ENCODE measurements at places on chromosomes 4 and X. TPM values are rescaled to one million over a fixed set of nuclear protein-coding genes. Genes with fewer than 3 reads are reported as not detected.
A peak's percentile ranks its signal among the peaks of the same experiment; 100 is the strongest.

DNA sequence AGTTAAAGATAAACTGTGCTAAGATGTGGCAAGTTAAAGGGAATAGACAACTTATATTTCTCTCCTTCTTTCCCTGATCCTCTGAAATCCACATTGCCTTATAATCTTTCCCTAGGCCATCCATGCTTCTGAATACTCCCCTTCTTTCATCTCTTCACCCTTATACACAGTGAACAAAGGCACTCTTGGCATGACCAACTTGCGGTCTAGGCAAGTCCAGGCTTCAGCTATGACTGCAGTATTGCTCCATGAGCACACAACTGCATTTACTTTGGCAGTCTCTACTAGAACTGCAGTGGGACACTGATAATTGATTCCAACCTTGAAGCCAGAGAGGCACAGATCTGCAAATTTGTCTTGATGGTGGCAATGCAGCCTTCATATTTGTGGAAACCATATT, 24.2 kb upstream of the UBA6 start:
- peaks cover 10% of the 10 kb centered on the region for H3K4me1 ChIP-seq
- H3K4me3 ChIP-seq = no peak overlapping the region
- DNase-seq = no peak
- no peaks in the 10 kb centered on the region for H3K27me3 ChIP-seq

- DNase-seq = no peak
- no peaks in the 10 kb centered on the region for H3K36me3 ChIP-seq
- H3K27me3 ChIP-seq = no peaks in the 10 kb centered on the region
- no peaks in the 10 kb centered on the region for H3K4me1 ChIP-seq
- H3K4me3 ChIP-seq = no peak overlapping the region
- H3K27ac ChIP-seq = no peak overlapping the region
Measured at GRCh38 chrX:118961866-118962560, 12.4 kb upstream of the LONRF3 start.

DNA sequence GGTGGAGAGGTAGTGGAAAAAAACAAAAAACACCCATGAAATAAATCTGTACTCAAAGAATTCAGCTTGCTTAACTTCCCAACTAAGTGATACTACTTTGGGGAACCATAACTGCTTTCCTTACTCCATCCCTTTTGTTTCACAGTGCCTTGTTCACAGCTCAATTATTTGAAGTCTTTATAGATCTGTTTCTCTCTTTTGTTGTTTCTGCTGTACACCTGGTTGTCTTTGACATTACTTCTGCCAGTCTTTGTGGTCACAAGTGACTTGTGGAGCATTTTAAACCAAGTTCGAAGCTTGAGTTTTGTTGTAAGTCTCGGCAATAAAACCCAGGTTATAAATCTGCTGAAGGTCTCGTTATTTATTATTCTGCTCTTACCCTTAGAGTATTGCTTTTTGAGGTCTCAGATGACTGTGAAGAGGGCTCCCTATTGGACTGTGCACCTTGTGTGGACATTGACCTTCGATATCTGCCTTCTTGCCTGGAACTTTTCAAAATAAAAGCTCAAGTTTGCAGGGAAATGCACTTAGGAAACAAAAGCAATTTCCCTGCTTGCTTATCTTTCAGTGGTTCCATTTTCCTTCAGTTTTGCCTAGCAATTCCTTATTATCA, 59.8 kb downstream of the ANK2 start:
- H3K27me3 ChIP-seq = no peaks in the 10 kb centered on the region
- no peak overlapping the region for H3K27ac ChIP-seq
- no peaks in the 10 kb centered on the region for H3K36me3 ChIP-seq

DNA sequence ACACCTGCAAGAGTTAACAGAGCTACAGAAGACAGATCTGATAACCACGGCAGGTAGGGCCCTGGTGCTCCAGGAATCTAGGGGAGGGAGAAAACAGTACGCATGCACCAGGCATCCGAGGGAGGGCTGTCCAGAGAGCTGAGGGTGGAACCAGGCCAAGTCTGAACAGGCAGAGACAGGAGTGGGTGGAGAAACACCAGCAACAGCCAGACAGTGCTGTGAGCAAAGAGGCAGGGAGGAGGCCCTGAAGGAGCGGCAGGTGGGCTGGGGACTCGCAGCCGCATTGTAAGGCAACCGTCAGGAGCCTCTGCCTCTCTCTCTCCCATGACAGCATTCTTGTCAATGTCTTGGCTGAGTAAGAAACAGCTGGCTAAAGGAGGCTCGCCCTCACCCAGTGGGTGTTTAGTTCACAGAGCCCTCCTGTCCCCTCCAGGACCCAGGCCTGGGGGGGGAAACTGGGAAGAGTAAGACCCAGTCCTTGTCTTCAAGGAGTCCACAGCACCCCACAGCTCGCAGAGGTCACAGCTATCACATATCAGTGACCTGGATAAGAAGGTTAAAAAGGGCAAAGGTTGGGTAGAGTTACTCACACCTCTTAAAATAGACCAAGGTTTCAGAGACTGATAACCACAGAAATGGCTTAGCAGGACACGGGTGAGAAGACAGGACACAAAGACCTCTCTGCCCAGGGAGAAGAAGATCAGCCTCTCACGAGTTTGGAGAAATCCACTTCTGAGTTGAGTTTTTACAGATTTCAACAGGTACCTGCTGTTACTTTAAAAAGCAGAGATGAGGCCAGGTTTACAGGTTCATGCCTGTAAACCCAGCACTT, 10.5 kb downstream of the ACSL1 start:
- peaks cover 33% of the 10 kb centered on the region for H3K4me1 ChIP-seq
- DNase-seq = no peak

GRCh38 chr4:48979914-48980579, 6.0 kb upstream of the CWH43 start:
- DNase-seq = no peak
- H3K27me3 ChIP-seq = peaks cover 42% of the 10 kb centered on the region
- H3K4me1 ChIP-seq = no peaks in the 10 kb centered on the region
- no peak overlapping the region for H3K4me3 ChIP-seq
- H3K36me3 ChIP-seq = peaks cover 2% of the 10 kb centered on the region
- no peak overlapping the region for H3K27ac ChIP-seq

DNA sequence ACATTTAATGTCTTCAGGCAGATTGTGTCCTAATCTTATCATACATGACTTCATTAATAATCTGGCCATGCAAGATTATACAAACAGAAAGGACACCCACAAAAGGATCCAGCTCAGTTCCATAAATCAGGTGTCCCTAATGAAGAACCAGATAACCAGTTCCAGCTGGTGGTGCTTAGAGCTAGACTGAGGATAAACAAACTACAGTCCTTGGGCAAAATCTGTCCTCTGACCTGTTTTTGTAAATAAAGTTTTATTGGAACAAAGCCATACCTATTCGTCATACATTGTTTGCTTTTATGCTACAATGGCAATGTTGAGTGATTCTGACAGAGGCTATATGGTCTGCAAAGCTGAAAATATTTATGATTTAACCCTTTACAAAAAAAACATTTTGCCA, 199.5 kb downstream of the MID1IP1 start:
- DNase-seq = no peak
- H3K36me3 ChIP-seq = no peaks in the 10 kb centered on the region
- H3K27me3 ChIP-seq = no peaks in the 10 kb centered on the region
- H3K4me3 ChIP-seq = no peak overlapping the region

DNA sequence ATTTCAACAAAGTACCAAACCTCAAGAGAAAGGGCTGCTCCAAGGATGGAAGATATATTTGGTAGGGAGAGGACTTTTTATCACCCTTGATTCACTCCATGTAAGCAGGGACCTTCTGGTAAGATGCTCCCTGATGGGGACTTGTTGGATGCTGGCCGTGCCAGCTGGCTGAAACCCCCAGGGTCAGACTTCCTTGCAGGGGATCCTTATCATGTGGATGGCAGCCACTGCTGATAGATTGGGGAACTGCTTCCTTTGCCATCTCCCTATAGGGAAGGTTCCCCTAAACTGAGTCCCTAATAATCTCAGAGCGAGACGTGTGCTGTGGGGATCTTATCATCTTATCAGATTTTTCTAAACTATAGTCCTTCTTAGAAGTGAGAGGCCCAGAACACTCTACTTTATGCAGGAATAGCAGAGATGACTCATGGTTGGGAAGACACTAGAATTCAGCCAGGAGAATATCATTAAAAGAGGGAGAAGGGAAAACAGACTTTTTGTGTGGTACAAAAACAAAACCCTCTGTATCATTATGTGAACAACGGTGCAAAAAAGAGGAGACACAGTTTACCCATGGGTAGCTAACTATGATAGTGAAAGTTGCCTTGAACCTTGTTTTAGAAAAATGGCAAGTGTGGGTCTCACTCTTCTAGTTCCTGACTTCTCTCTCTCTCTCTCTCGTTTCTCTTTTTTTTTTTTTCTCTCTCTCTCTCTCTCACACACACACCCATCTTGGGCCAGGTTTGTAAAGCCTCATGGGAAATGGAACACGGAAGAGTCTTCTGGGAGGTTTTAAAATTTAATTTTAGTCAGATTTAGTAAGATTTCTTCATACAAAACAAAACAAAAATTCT, 16.1 kb downstream of the RHOH start:
- H3K4me1 ChIP-seq = peaks cover 89% of the 10 kb centered on the region
- no peak for DNase-seq
- no peaks in the 10 kb centered on the region for H3K27me3 ChIP-seq
- H3K36me3 ChIP-seq = peaks cover 78% of the 10 kb centered on the region

GRCh38 chrX:72280321-72280845, 3.3 kb upstream of the RPS4X start:
- H3K4me1 ChIP-seq = peaks cover 5% of the 10 kb centered on the region
- peaks cover 6% of the 10 kb centered on the region for H3K27me3 ChIP-seq
- peaks cover 8% of the 10 kb centered on the region for H3K36me3 ChIP-seq
- H3K27ac ChIP-seq = no peak overlapping the region

- H3K36me3 ChIP-seq = no peaks in the 10 kb centered on the region
- H3K4me3 ChIP-seq = no peak overlapping the region
- no peak overlapping the region for H3K27ac ChIP-seq
Measured at GRCh38 chrX:17700976-17701375, 36.3 kb upstream of the SCML1 start.

- peak overlapping the region; percentile 75 for H3K4me3 ChIP-seq
- peak overlapping the region; percentile 89 for H3K27ac ChIP-seq
- peaks cover 63% of the 10 kb centered on the region for H3K36me3 ChIP-seq
- H3K4me1 ChIP-seq = peaks cover 59% of the 10 kb centered on the region
- peak; percentile 23 for DNase-seq
Measured at GRCh38 chrX:11764602-11765067, 6.6 kb downstream of the MSL3 start.

GRCh38 chr4:102503301-102503746, 2.2 kb downstream of the NFKB1 start:
- no peak for DNase-seq
- H3K36me3 ChIP-seq = peaks cover 29% of the 10 kb centered on the region
- H3K27me3 ChIP-seq = no peaks in the 10 kb centered on the region
- H3K27ac ChIP-seq = peak overlapping the region; percentile 95
- H3K4me1 ChIP-seq = peaks cover 38% of the 10 kb centered on the region

GRCh38 chr4:37946503-37947179, 13.6 kb upstream of the PTTG2 start:
- peaks cover 2% of the 10 kb centered on the region for H3K36me3 ChIP-seq
- H3K4me3 ChIP-seq = no peak overlapping the region
- peaks cover 18% of the 10 kb centered on the region for H3K4me1 ChIP-seq
- H3K27ac ChIP-seq = no peak overlapping the region
- DNase-seq = no peak

- no peak overlapping the region for H3K27ac ChIP-seq
- no peak for DNase-seq
- H3K4me1 ChIP-seq = no peaks in the 10 kb centered on the region
- no peak overlapping the region for H3K4me3 ChIP-seq
Measured at GRCh38 chrX:3231766-3232165, 114.7 kb downstream of the MXRA5 start.

DNA sequence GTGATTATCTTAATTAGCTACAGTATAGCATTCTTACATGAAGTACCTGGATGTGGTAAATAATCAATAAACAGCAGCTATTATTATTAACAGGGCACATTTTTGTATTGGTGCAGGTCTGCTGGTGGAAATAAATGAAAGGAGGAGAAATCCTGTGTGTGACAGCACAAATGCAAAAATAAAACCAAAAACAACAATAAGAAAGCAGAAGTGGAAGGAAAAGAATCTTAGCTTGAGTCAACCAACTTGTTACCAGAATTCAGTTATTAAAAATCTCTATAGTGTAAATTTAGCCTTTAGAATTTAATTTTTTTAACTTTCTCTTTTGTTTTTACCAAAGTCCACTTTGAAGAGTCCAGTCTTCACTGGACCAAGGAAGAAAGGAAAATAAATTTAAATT, 63.1 kb upstream of the LSM6 start:
- DNase-seq = no peak
- H3K27me3 ChIP-seq = peaks cover 22% of the 10 kb centered on the region
- H3K4me1 ChIP-seq = no peaks in the 10 kb centered on the region
- H3K36me3 ChIP-seq = no peaks in the 10 kb centered on the region
- H3K27ac ChIP-seq = no peak overlapping the region

- no peak for DNase-seq
- H3K4me3 ChIP-seq = peak overlapping the region; percentile 73
- H3K27ac ChIP-seq = no peak overlapping the region
- no peaks in the 10 kb centered on the region for H3K27me3 ChIP-seq
- peaks cover 5% of the 10 kb centered on the region for H3K4me1 ChIP-seq
- no peaks in the 10 kb centered on the region for H3K36me3 ChIP-seq
Measured at GRCh38 chrX:103376979-103377324, 614 bp downstream of the BEX3 start.

FAM149A gene
- 0.46 TPM for total RNA-seq

NPY2R gene
- not detected for total RNA-seq

PWWP3B gene
- not detected for total RNA-seq

BEX4 gene
- total RNA-seq = 11.5 TPM

All from activated CD4-positive, alpha-beta memory T cell treated with anti-CD3 and anti-CD28 coated beads for 36 hours (primary cell).